Posterior vena cava (tissue), 2 donors: ENCODE measurements at places on chromosomes 5 and 9. TPM values are rescaled to one million over a fixed set of nuclear protein-coding genes. Genes with fewer than 3 reads are reported as not detected.

The SLC6A3 gene
- total RNA-seq = 0.19 TPM

The KIF20A gene
- total RNA-seq = 0.52 TPM

The EPB41L4B gene
- total RNA-seq = 0.62 TPM

The PCDHGB2 gene
- 5.2 TPM for total RNA-seq

The SYK gene
- total RNA-seq = 19.5 TPM

The INSYN2B gene
- 0.19 TPM for total RNA-seq

The ATP10B gene
- not detected for total RNA-seq

The STXBP1 gene
- 69.4 TPM for total RNA-seq

The ALDOB gene
- total RNA-seq = not detected

The SIT1 gene
- total RNA-seq = 0.56 TPM

The CDO1 gene
- total RNA-seq = 4.1 TPM

The MRNIP gene
- total RNA-seq = 20.1 TPM

The SOX30 gene
- 0.23 TPM for total RNA-seq

The IFNA5 gene
- not detected for total RNA-seq

The DMGDH gene
- 3.6 TPM for total RNA-seq

The CARTPT gene
- total RNA-seq = not detected

The AMBP gene
- 0.65 TPM for total RNA-seq

The FBN2 gene
- total RNA-seq = 4.3 TPM

The INSL6 gene
- not detected for total RNA-seq

The LTC4S gene
- 19.7 TPM for total RNA-seq

The RNF180 gene
- 49.6 TPM for total RNA-seq

The CSF1R gene
- 30.8 TPM for total RNA-seq

The PKD2L2 gene
- total RNA-seq = not detected

The PCDHGC3 gene
- 71.1 TPM for total RNA-seq

The TMEM232 gene
- 2.5 TPM for total RNA-seq

The PCDHA8 gene
- total RNA-seq = not detected

The DRD1 gene
- 0.29 TPM for total RNA-seq

The FRMD3 gene
- 5.1 TPM for total RNA-seq

The ADAMTS13 gene
- 1.8 TPM for total RNA-seq

The PTGES gene
- total RNA-seq = 15.9 TPM

The NR2F1 gene
- total RNA-seq = 41.7 TPM

The HEMGN gene
- 0.33 TPM for total RNA-seq

The TMEFF1 gene
- total RNA-seq = 1.5 TPM

The DMRT3 gene
- not detected for total RNA-seq

The ZFP2 gene
- 2.3 TPM for total RNA-seq

The C5 gene
- 3.7 TPM for total RNA-seq

The GABRA6 gene
- total RNA-seq = not detected

The POMT1 gene
- total RNA-seq = 22.8 TPM

The ADAMTS16 gene
- total RNA-seq = 0.74 TPM

The GLDC gene
- total RNA-seq = 0.52 TPM
